ENCODE measurements at places on chromosomes 5 and 9. TPM values are rescaled to one million over a fixed set of nuclear protein-coding genes. Genes with fewer than 3 reads are reported as not detected.

TMED9 gene
- total RNA-seq: 278 TPM

ACTBL2 gene
- total RNA-seq: 0.07 TPM

SLC6A7 gene
- not detected for total RNA-seq

SLCO4C1 gene
- total RNA-seq: not detected

C9orf50 gene
- not detected for total RNA-seq

IFNA21 gene
- not detected for total RNA-seq

HAVCR2 gene
- 0.87 TPM for total RNA-seq

GABRB2 gene
- total RNA-seq: not detected

PIGO gene
- 50.2 TPM for total RNA-seq

PTGER4 gene
- total RNA-seq: 0.94 TPM

IFNK gene
- total RNA-seq: not detected

SPATA31D1 gene
- total RNA-seq: not detected

ENTPD2 gene
- total RNA-seq: 0.91 TPM

IL5 gene
- not detected for total RNA-seq

CTXN3 gene
- total RNA-seq: not detected

POU5F2 gene
- total RNA-seq: not detected

TMEM171 gene
- total RNA-seq: 7.2 TPM

FCN1 gene
- not detected for total RNA-seq

NR5A1 gene
- total RNA-seq: not detected

C9 gene
- not detected for total RNA-seq

FOXD4L3 gene
- total RNA-seq: 0.08 TPM

MAP3K1 gene
- 1.00 TPM for total RNA-seq

ZNF782 gene
- 1.5 TPM for total RNA-seq

DNAI1 gene
- 0.12 TPM for total RNA-seq

SLCO6A1 gene
- total RNA-seq: not detected

CDC25C gene
- 10.7 TPM for total RNA-seq

GLDC gene
- 13.1 TPM for total RNA-seq

FOXD4L6 gene
- not detected for total RNA-seq

LIFR gene
- total RNA-seq: 6.5 TPM

SCGB3A2 gene
- total RNA-seq: not detected

FBP2 gene
- not detected for total RNA-seq

RASGEF1C gene
- 0.12 TPM for total RNA-seq

STKLD1 gene
- 1.4 TPM for total RNA-seq

JAKMIP2 gene
- total RNA-seq: not detected

PCDHGA9 gene
- 0.04 TPM for total RNA-seq

NELFB gene
- 41.2 TPM for total RNA-seq

ZFP2 gene
- not detected for total RNA-seq

CDHR2 gene
- total RNA-seq: 0.02 TPM

FAM81B gene
- total RNA-seq: not detected

ZNF658 gene
- total RNA-seq: 1.7 TPM

ZNF474 gene
- 0.21 TPM for total RNA-seq

GFM2 gene
- total RNA-seq: 27.3 TPM

NADK2 gene
- total RNA-seq: 12.2 TPM

ORM1 gene
- total RNA-seq: not detected

TMEM174 gene
- total RNA-seq: not detected

GRAMD2B gene
- total RNA-seq: 0.64 TPM

ARID3C gene
- total RNA-seq: not detected

SPATA31A1 gene
- not detected for total RNA-seq

PTGDS gene
- total RNA-seq: 0.59 TPM

All from A549 treated with RU486 at 1 μM for 4 hours (cell line).